ENCODE measurements at places on chromosomes 5 and 9.

DNA sequence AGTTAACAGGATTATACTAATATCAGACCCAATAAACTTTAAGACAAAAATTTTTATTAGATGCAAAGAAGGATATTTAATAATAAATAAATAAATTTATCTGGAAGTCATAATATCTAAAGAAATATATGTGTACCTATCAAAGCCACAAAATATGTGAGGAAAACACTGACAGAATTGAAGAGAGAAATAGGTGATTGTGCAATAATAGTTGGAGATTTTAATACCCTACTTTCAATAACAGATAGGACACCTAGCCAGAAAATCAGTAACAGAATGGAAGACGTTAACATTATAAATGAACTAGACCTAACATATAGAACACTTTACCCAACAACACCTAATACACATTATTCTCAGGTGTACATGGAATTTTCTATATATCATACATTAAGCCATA, 541.4 kb upstream of the SMC2 start:
- DNase-seq = no peak

- DNase-seq = no peak
Measured at GRCh38 chr5:109511980-109512734, 102.4 kb upstream of the PJA2 start.

GRCh38 chr5:157926977-157927376, 68.0 kb upstream of the CLINT1 start:
- DNase-seq = no peak

- no peak for DNase-seq
Measured at GRCh38 chr9:14822666-14823065, 87.6 kb downstream of the FREM1 start.

DNA sequence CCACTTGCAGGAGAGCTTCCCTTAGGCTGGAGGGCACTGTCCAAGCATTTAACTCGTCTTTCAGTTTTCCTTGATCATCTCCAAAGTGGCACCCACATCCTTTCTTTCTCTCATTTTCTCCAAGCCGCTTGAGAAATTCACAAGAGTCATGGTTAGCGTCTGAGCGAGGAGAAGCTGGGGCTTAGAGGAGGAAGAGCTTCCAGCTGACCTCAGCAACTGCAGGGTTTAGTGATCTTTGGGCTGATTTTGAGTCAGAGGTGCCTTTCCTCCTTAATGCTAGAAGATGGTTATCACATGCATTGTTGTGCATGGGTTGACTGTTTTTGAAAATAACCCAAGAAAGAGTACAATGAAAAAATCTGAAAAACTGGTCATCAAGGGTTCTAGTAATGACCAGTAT, 134.7 kb downstream of the GADD45G start:
- DNase-seq = no peak

DNA sequence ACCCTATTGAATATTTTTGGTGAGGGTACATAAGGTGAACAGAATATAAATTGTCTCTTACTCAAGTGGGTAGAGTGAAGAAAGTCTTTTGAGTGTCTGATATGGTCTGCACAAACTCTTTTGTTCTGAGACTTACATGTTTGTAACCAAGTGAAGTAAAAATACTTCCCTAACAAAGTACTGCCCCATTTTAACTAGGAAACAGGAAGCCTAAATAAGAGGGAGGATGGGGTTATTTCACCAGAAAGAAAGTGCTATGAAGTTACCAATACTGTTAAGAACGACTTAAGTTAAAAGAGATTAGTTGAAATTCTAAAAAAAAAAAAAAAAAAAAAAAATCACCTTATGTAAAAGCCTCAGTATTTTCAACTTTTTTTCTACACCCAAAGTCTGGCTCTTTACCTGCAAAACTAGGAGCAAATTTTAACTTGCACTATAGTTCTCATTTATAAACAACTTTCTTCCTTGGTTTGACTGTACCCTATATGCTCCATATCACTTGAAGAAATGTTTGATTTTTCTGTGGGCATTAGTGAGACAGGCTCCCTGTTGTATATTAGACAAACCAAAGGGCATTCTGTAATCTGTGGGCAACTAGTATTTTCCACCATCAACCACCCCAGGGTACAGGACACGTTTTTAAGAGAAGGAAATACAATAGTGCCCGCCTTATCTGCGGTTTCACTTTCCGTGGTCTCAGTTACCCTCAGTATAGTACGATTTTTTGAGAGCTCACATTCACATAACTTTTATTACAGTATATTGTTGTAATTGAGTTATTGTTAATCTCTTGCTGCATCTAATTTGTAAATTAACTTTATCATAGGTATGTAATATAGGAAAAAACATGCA, 127.7 kb downstream of the NR3C1 start:
- no peak for DNase-seq

DNA sequence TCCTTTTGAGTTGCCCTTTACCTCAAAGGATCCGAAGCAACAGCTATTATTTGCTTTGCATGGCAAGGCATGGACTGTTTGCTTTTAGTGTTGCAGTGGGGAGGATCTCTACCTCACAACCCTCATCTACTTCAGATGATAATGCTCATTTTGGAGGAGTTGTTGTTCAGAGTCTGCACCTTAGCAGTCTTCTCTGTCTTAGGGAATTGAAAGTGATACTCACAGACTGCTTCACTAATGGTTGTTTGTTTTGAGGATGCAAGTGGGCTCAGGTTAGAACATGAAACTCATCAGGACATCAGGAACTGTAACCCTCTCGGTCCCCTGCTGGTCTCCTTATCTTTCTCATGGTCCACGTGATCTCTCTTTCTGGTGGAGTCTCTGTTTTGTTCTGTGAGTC, 172.9 kb upstream of the ANKH start:
- DNase-seq = no peak

DNA sequence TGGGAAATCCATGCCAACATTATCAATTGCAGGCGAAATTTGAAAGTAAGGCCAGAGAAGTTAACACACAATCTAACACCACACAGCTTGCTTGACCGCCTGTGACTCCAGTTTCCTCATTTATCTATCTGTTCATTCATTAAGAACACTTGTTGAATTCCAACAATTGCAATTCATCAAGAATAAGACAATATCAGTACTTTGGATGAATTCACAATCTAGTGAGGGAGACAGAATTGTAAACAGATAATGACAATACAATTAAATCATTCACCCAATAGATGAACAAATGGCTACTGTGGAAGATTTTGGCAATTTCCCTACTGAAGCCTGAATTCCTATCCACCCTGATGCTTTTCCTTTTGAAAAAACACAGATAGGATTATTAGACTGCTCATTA, 181.6 kb downstream of the TRIM36 start:
- no peak for DNase-seq

GRCh38 chr5:153367466-153367865, 123.0 kb upstream of the GRIA1 start:
- no peak for DNase-seq
